Osteoblast (primary cell): ENCODE measurements at places on chromosomes 12 and 14. TPM values are rescaled to one million over a fixed set of nuclear protein-coding genes. Genes with fewer than 3 reads are reported as not detected.

Gene PPP1R13B
- total RNA-seq, result 3.3 and 4.4 TPM in 2 replicates

GRCh38 chr12:81627336-81628189 is 131.6 kb downstream of the PPFIA2 start:
- no peak for DNase-seq

DNA sequence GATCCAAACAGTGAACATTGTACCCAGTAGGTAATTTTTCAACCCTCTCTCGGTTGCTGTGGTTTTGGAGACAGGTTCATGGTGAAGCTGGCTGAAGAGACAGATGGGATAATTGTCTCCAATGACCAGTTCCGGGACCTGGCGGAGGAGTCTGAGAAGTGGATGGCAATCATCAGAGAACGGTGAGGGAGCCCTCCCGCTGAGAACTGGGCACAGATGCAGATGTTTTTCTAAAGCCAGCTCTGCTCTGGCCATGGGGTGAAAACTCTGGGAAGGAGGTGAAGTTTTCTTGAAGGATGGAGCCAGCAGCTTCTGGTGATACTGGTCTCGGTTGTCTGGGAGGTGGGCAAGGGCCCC is 6.2 kb downstream of the KHNYN start:
- DNase-seq, result no peak

- DNase-seq, result peak; percentile 92
Measured at GRCh38 chr12:57173089-57173488, 25.7 kb upstream of the LRP1-AS start.

Gene DGKA
- total RNA-seq, result 32.6 and 36.5 TPM in 2 replicates

DNA sequence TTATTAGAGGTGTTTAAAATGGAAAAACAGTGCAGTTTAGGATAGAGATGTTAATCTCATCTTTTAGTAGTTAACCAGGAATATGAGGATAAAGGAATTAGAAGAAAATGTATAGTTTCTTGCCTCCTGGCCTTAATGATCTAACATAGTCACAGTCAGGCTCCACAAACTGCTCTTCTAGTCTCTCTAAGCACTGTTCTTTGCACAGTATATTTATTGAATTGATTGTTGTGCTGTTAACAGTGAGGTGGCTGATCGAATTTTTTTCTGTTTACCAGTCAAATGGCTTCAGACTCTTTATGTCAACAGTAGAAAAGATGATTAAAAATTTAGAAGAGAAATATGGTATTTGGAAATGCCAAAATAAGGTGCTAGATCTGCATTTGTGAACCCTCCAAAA is 37.8 kb downstream of the ATF7IP start:
- no peak for DNase-seq

DNA sequence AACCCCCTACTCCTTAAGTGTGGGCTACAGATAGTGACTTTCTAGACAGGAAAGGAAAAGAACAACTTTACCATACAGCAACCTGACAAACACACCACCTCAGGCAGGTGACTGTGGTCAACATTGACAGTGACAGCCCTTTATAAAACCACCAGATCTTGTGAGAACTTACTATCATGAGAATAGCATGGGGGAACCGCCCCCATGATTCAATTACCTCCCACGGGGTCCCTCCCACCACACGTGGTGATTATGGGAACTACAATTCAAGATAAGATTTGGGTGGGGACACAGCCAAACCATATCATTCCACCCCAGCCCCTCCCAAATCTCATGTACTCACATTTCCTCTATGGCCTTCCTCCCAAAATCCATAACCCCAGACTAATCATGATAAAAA is 16.3 kb downstream of the OR10P1 start:
- DNase-seq, result no peak

- DNase-seq, result no peak
Measured at GRCh38 chr14:98006008-98006407, 1208.8 kb downstream of the VRK1 start.

DNA sequence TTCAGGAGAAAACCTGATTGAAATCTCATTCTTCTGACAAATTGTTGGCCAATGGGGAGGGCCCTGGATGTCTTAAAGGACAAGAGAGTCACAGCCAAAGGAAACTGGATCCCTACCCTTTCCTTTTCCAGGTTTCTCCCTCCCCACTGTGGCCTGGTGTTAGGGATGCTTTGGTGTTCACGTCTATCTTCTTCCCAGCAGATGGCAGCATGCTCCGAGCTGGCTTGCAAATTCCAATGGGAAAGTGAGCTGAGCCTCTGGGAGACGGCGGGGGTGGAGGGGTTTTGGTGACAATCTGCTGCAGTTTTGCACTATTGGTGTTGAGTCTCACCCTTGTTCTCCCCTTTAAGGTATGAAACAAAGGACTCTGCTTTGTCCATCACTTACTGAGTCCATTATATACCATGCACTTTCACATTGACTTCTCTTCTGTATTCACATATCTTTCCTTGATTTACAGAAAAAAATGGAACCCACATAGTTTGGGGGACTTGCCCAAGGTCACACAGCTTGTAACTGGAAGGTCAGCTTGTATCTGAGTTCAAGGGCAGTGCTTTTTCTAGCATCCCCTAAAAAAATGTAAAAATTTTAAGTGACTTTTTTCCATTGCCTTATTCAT is 39.3 kb downstream of the CCDC177 start:
- peak; percentile 80 for DNase-seq

DNA sequence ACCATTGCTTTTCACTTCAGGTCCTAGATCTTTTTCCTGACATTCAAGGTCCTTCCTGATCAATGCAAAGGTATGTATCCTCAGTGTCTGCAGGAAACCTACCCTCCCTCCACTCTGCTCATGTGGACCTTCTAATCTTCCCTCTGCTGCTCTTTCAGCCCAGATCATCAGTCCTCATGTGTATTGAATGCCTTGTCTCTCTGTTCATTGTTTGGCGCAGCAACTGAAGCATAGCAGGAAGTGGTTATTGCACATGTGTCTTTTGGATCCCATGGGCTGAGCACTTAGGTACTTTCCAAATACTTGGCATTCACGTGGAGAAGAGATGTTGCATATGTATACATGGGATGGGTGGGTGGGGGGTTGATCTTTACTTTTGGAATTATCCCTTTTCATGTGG is 4.3 kb upstream of the NIN start:
- no peak for DNase-seq

DNA sequence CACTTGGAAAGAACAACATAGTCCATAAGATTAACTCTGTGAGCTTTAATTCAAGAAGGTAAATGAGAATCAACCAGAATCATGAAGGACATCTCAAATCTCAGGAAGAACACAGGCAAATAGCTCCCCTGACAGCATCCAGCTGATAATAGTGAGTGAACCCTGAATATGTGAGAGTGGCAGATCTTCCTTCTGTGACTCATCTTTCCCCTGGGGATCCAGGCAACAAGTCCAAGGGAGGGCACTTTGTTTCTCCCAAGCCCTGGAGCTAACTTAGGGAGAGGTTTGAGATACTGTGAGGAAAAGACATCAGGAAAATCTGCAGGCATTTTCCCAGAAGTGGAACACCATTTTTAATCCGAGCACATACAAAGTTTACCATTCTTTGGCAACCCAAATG is 763.9 kb upstream of the MGAT4C start:
- DNase-seq, result peak; percentile 29

Gene FAM222A
- 0.29 and 0.36 TPM in 2 replicates for total RNA-seq

DNA sequence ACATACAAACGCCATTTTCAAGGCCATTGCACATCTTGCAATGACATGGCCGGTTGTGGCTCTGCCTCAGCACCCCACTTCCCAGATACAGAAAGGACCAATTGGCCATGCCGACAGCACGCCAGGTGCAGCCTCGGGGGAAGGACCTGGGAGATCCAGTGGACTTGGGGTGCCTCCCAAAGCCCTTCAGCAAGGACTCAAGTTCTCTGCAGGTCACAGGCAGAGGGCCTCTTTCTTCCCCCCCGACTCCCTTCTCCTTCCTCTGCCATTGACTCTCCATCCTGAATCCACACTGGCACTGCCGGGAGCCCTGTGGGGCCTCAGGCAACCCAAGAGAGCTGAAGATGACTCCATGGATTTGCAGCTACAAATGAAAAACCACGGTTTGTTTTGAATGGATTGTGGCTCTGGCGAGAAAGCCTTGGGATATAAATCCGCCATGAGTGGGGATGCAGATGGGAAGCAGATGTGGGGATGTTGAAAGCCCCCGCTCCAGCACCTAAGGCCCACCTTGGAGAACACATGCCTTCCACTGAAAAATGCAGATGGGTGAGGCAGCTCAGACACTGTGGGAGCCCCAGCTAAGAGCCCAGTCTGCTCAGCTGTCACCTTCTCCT is 35.1 kb upstream of the LTBP2 start:
- DNase-seq, result no peak

DNA sequence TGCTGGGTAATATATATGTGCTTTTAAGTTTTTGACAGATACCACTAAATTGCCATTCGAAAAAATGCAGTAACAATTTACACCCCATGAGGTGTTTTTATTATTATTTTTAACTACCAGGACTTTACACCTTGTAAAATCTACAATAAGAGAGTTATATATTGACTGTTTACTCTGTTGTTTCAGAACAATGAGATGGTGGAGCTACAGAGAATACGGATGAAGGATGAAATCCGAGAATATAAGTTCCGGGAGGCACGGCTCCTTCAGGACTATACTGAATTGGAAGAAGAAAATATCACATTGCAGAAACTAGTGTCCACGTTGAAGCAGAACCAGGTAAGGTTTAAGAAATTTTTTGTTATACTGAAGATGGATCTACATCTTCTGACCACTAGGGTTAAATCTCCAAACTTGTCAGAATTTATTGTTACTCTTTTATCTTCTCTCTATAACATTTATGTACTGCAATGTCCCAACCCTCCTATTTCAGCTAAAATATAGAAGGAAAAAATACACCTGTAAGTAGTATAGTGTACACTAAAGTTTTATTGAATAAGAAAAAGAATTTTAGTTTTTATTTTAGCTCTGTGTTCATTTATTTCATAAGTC is 105.4 kb upstream of the FGD4 start:
- no peak for DNase-seq
